ENCODE measurements at places on chromosomes 13 and 19.
A peak's percentile ranks its signal among the peaks of the same experiment; 100 is the strongest.

DNA sequence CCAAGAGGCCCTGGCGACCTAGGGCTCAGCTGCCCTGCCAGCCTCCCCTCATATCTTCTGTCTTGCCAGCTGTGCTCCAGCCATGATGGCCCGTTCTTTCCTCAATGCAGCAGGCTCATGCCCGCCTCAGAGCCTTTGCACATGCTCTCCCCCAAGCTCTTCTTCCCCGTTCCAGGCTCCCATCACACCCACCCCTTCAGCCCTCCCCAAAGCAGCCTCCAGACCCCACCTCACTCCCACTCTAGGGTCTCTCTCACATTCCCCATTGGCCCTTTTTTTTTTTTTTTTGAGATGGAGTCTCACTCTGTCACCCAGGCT, 29.9 kb upstream of the ATP1A3 start:
- no peak for DNase-seq

- peak; percentile 15 for DNase-seq
These were observed 514 bp downstream of the PCID2 start for GRCh38 chr13:113207890-113208420.

DNA sequence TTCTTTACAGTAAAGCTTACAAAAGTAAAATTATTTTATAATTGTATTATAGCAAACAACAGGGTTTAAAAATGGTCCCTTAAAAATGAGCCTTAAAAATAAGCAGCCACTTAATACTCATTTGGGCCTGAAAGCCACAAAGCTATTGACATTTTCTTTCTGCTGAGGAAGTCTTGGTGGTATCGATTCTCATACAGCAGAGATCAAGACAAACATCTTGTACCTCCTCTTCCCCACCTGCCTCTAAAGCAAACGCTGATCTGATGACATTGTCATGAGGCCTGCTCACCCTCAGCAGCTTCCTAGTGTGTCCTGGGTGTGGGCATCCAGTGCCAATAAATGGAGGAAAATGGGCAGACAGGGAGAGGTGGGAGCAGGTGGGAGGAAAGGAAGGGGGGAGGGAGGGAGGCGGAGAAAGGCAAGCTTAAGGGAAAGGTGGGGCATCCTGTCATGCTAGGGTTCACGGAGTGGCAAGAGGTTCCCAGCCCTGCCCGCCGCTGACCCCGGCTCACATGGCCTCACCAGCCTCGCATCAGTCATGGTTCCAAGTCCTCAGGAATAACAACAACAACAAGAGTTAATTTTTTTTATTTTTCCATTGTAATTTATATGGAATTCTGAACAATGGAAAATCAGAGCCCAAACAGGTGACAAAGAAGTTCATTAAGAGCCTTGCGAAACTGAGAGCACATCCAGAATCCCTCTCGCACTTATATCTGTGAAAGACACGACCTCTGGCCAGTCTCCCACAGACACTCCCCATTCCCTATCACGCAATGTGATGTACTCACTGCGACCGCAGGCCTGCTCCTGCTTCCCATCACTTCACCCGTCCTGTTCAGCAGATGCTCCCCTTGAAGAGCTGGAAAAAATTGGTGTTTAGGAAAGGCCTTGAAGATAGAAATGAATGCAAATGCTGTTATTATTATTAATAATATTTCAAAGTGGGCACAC, 15.1 kb upstream of the ATP11A start:
- DNase-seq = no peak

- DNase-seq = no peak
These were observed 5.9 kb upstream of the ACOD1 start for GRCh38 chr13:76942363-76942762.

GRCh38 chr13:77184455-77184854, 142.4 kb downstream of the MYCBP2 start:
- peak; percentile 6 for DNase-seq
